Motor neuron (in vitro differentiated cells): ENCODE measurements at places on chromosomes 4 and X.
A peak's percentile ranks its signal among the peaks of the same experiment; 100 is the strongest.

GRCh38 chr4:26212528-26212927 is 108.3 kb upstream of the RBPJ start:
- ATAC-seq = no peak

DNA sequence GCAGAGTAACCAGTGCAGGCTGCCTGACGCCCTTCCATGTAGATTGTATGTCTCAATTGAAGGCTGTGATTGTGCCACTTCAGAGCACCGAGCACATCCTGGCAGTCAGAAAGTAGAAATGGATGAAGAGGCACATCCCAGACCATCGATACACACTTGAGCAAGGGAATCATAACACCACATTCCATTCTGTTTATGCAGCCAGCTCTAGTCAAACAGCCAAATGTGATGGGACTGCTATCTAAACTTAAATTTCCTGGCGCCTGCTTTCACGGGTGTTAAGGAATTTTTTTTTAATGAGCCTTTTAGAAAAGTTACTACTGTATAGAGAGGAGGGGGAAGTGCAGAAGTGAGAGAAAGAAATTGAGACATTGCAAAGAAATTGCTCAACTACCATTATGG is 84.4 kb downstream of the PPARGC1A start:
- ATAC-seq = no peak

- no peak for ATAC-seq
These were observed 38.5 kb downstream of the CHRNA9 start for GRCh38 chr4:40373636-40374035.

GRCh38 chr4:153832720-153833287 is 43.9 kb upstream of the SFRP2 start:
- no peak for ATAC-seq

GRCh38 chr4:128844931-128845330 is 35.4 kb downstream of the JADE1 start:
- no peak for ATAC-seq

- ATAC-seq = no peak
These were observed 43.3 kb downstream of the FGFBP1 start for GRCh38 chr4:15894921-15895916.

DNA sequence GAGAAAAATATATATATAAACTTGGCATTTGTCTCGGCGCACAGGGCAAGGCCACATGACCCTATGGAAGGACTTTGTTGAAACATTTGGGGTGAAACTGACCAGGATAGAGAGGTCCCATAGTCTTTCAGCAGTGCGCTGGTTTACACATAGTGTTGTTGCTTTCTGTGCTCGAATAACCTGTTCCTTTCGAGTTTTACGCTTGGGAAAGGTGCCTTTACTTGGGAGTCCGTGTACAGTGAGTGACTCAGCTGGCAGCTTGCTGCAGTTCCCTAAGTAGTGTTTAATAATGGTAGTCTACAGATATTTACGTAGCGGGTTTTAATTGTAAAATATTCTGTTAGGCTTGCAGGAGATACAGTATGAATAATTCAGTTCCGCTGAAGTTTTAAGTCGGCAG is 578 bp downstream of the APOOL start:
- no peak for ATAC-seq

- ATAC-seq = no peak
These were observed 15.3 kb downstream of the GPR174 start for GRCh38 chrX:79159800-79160199.

GRCh38 chrX:151970027-151970426 is 4.4 kb downstream of the GABRE start:
- no peak for ATAC-seq

- no peak for ATAC-seq
These were observed 103.7 kb upstream of the RAPGEF2 start for GRCh38 chr4:158999166-158999682.

- no peak for ATAC-seq
These were observed 289.3 kb downstream of the BCOR start for GRCh38 chrX:39808471-39808917.

DNA sequence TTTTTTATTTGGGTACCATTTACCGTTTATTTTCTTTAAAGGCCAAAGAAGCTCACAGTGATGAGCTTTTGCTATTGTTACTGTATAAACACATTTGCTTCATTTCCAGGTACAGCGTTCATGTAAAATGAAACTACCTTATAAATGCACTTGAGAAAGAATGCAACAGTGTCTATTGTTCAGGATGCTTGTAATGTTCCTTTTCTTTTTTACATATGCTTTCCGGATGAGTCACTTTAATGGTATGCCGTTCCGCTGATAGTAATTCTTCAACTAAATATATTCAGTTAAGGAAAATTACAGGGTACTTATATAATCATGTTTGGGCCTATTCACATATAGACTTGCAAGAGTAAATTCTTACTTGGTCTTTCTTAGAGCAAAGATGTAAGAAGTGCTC is 354.9 kb downstream of the RPA4 start:
- peak; percentile 53 for ATAC-seq

- ATAC-seq = no peak
These were observed 66.9 kb downstream of the ANXA3 start for GRCh38 chr4:78618436-78618835.

DNA sequence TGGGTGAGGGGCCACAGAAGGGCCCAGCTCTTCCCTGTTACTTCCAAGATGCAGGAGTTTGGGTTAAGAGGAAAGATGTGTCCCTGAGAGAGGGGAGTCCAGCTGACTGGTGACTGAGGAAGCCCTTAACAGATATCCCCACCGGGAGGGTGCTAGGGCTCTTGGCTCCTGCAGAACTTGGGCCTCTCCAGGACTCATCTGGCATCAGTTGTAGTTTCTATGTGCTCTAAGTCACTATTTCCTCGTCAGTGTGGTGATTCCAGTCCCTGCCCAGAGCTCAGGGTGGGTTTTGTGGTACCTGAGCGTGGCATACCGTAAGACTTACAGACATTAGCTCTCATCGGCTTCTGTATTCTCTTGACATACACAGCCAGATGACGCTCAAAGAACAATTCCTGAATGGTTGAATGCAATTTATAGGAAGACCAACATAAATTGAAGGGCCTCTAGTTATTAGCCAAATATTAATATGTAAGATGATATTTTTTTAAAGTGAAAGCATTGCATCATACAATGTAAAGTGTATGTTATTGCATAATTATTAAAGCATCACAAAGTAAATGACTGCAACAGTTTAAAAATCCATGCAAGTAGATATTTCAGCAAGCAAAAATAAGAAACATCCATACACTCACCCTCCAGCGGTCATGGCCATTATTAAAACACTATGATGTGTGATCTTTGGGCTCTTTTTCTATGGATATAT is 195.5 kb downstream of the PTTG2 start:
- no peak for ATAC-seq

GRCh38 chr4:24664956-24665355 is 80.6 kb upstream of the DHX15 start:
- ATAC-seq = no peak

DNA sequence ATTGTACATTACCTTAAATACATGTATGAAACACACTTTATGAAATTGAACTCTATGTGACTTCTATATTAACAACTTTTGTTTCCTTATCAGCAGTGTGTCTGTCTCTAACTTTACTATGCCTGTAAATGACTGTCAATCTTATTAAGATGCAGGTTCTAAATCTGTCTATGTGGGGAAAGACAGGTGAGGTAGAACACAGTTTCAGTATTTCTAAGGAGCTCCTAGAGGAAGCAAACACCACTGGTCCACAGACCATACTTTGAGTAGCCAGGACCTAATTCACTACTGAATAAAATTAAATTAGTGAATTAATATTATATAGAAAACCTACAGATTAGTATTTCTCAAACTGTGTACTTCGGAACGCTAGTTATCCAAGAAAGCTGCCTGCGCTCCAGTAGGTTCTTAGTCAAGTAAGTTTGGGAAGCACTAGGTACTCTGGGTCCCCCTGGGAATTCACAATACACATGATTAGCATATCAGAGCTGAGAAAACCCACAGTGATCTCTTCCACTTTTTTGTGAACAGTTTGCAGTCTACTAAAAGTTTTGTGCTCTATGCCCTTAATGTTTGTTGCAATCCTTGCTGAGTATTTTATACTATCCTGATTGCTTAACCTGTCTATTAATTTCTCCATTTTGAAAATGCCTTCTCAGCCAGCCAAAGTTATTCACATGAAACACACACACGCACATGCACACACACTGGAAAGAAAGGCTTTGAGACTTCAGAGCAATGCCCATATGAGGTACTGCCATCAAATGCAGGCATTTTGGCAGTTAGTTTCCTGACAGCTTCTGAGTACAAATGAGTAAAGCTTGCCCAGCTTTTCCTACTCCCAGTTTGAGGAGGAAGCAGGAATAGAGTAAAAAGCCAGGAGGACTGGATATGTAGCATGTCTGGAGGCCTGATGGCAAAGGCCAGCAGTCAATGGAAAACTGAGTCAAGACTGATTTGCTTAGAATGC is 133.6 kb upstream of the CPEB2 start:
- no peak for ATAC-seq

GRCh38 chr4:5488413-5488812 is 219.9 kb downstream of the EVC2 start:
- peak; percentile 69 for ATAC-seq

GRCh38 chrX:114210879-114211278 is 373.0 kb upstream of the HTR2C start:
- ATAC-seq = no peak

DNA sequence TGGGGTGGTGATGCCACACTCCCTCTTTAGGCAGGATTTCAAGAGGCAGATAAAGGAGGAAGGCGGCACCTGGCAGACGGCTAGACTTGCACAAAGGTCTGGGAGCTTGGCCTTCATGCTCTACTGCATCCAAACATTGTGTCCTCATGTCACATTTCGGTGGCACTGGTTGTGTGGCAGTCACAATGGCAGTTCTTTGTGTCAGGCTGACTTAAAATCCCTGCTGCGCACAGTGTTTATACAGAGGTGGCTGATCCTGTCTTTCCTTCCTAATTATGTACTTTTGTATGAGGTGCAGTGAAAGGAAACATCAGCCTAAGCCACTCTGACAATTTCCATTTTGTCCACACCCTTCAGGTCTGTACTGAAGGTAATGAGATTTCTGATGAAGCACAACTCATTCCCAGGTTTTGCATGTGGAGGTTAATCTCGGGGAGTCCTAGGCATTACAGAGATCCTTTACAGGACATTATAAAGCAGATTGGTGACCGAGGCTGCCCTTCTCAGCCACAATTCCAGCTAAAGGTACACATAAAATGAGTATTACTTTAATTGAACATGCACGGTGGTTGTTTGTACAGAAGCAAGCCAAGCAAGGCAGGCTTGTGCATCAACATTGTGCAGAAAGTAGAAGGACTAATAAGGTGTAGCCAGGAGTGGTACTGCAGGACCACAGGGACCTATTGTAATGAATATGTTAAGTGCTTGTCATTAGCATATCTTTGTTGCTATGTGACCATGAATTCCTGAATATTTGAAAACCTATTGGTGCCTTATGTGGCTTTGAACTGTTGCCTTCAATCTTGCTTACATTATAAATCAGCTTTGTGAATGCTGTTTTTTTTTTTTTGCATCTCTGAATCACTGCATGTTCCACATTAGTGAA is 147.6 kb downstream of the STK32B start:
- ATAC-seq = peak; percentile 72
